ENCODE measurements at places on chromosomes 7 and 10.

- no peak for DNase-seq
Measured at GRCh38 chr7:92705831-92706230, 115.6 kb upstream of the FAM133B start.

- no peak for DNase-seq
Measured at GRCh38 chr7:17302575-17303142, 4.2 kb downstream of the AHR start.

GRCh38 chr10:30431435-30431911 lies 2.5 kb upstream of the MAP3K8 start:
- DNase-seq, result no peak

- DNase-seq, result no peak
Measured at GRCh38 chr7:2107386-2108070, 125.2 kb downstream of the MAD1L1 start.

- no peak for DNase-seq
Measured at GRCh38 chr7:41809529-41809939, 106.6 kb upstream of the INHBA start.
